Esophagus squamous epithelium (tissue), 5 donors: ENCODE measurements at places on chromosomes 13 and 19. TPM values are rescaled to one million over a fixed set of nuclear protein-coding genes. Genes with fewer than 3 reads are reported as not detected.

Gene PRRG2
- total RNA-seq, result 19.8 TPM

Gene SYNE4
- total RNA-seq, result not detected

DNA sequence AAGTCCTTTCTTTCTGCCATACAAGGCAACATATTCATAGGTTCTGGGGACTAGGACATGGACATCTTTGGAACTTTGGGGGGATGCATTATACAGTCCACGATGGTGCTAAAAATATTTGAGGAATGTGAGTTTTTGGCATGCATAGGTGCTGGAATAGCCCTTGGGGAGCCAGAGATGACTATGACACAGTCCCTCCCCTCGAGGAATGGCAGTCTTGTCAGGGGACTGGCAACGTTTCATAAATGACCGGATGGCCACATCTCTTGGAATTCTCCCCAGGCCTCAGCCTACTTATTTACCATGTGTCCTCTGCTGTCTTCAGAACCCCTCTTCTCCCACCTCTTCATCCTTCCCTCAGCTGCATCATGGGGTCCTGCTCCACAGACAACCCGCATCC lies 13.6 kb downstream of the MEIOSIN start:
- no peak for DNase-seq

DNA sequence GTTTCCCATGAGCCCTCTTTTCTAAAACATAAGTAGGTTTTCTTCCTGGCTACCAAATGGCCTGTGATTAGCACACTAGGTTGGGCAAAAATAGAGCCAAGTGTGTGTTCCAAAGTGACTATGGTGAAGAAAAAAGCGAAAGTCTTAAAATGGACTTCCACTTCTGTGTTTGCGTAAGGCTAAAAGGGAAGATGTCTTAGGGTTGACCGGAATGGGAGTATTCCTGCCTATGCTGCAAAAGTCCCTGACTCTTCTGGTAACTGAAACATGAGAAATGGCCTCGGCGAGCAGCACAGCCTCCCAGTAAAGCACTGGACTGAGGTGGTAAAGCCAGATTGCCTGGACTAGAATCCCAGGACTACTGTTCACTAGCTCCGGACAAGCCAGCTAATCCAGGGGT lies 2.4 kb upstream of the FPR1 start:
- no peak for DNase-seq

DNA sequence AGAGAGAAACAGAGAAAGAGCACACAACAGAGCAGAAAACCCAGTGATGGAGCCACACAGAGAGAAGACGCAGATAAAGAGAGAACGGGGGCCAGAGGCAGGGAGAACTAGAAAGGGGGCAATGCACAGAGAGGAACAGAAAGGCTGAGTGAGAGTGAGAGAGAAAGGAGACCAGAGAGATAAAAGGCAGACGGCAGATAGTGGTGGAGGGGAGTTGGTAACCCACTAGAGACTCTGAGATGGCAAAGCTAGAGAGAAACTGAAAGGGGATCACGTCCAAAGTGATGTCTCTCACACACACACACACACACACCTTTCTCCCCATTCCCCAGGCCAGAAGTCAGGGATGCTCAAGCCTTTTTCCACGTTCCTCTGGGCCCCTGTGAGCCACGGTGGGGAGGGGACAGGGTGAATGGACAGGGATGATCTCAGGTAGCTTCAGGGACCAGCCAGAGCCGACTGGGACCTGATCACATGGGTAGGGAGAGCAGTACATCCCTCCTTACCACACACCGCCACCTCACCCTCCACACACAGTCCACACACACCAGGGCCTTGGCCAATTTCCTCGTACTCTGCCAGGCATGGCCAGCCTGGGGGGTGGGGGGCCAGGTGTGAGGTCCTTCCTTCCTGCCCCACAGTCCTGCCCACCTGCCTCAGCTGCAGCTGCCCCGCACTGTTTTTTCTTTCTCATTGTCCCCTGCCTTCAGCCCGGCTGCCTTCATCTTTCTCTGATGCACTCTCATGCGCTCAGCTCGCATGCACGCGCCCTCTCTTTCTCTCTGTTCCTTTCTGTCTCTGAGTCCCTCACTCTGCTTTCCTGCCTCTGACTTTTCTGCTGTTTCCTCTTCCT lies 22.5 kb upstream of the POU2F2 start:
- DNase-seq, result no peak

- DNase-seq, result no peak
These were observed 65.0 kb upstream of the GTF2F2 start for GRCh38 chr13:45055198-45055901.
